ENCODE measurements at places on chromosomes 6 and 20. TPM values are rescaled to one million over a fixed set of nuclear protein-coding genes. Genes with fewer than 3 reads are reported as not detected.

GRCh38 chr20:14553774-14554534 lies 216.5 kb upstream of the FLRT3 start:
- H3K4me3 ChIP-seq, result no peak overlapping the region
- no peaks in the 10 kb centered on the region for H3K36me3 ChIP-seq
- H3K4me1 ChIP-seq, result no peaks in the 10 kb centered on the region
- DNase-seq, result no peak

DNA sequence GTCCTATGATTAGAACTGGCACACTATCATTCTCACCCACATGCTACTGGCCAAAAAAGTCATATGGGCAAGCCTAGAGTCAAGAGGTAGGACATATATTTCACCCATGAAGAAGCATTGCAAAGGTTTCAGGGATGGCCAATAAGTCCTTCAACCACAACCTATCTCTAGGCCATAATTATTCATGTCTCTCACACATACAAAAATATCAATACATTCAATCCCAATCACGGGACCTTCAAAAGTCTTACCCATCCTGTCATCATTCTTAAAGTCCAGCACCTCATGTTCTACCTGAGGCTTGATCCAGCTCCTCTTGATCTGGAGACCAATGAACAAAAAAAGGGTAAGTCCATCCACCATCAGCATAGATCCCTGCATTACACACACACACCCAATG lies 12.6 kb upstream of the BTN1A1 start:
- no peak overlapping the region for H3K27ac ChIP-seq
- no peaks in the 10 kb centered on the region for H3K4me1 ChIP-seq
- no peaks in the 10 kb centered on the region for H3K27me3 ChIP-seq
- DNase-seq, result no peak
- H3K36me3 ChIP-seq, result no peaks in the 10 kb centered on the region
- H3K4me3 ChIP-seq, result no peak overlapping the region

DNA sequence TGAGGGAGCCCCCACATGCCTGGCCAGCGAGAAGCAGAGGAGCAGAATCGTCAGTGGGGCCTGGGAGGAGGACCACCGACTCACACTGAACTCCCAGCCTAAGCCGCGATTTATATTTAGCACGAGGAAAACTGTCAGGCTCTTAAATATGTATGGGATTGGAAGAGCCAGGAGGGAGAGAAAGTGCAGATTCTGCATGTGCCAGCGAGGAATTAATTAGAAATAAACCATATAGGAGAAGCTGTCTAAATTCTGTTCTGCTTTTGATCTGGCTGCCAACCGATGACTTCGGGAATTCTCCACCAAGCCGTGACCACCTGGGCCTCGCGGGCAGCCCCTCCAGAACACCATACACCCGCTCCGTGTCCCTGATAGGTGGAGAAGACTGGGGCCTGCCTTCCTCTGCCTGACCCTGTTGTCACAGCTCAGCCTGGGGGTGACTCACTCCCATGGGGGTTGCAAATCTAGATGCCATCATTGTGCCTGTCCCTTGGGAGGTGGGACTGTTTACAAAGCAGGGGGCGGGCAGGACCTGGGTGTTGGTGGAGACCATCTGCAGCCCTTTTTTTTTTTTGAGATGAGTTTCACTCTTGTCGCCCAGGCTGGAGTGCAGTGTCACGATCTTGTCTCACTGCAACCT lies 91.1 kb upstream of the PMEPA1 start:
- H3K4me1 ChIP-seq, result no peaks in the 10 kb centered on the region
- DNase-seq, result no peak
- no peak overlapping the region for H3K27ac ChIP-seq
- H3K27me3 ChIP-seq, result no peaks in the 10 kb centered on the region
- no peak overlapping the region for H3K4me3 ChIP-seq
- no peaks in the 10 kb centered on the region for H3K36me3 ChIP-seq

- H3K36me3 ChIP-seq, result no peaks in the 10 kb centered on the region
- peak overlapping the region; percentile 79 for H3K27ac ChIP-seq
- no peak for DNase-seq
These were observed 111.9 kb downstream of the TBX18 start for GRCh38 chr6:84652356-84653026.

GRCh38 chr6:161057103-161058091 lies 65.8 kb downstream of the MAP3K4 start:
- no peak for DNase-seq
- H3K4me3 ChIP-seq, result no peak overlapping the region
- peaks cover 2% of the 10 kb centered on the region for H3K36me3 ChIP-seq
- H3K27me3 ChIP-seq, result no peaks in the 10 kb centered on the region

DNA sequence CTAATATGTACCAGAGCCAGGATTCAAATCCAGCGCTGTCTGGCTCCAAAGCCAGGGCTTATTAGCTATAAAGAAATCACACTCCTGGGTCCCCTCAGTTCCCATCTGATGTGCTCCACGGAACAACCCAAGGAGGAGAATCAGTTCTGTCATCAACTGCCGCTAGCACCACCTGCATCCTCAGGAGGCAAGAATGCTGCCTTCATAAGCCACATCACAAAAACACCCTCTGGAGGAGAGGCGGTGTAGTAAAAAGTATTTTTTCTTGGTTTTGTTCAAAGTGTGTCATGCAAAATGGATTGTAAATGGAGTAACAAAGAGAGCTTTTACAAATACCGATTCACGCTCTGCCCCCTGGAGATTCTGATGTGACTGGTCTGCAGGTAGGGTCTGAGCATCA lies 57.1 kb downstream of the TNFRSF21 start:
- H3K4me1 ChIP-seq, result peaks cover 13% of the 10 kb centered on the region
- no peak for DNase-seq
- no peaks in the 10 kb centered on the region for H3K36me3 ChIP-seq
- H3K27me3 ChIP-seq, result no peaks in the 10 kb centered on the region

GRCh38 chr6:38784506-38785235 lies 69.6 kb downstream of the DNAH8 start:
- no peaks in the 10 kb centered on the region for H3K36me3 ChIP-seq
- no peak overlapping the region for H3K4me3 ChIP-seq
- no peak for DNase-seq

DNA sequence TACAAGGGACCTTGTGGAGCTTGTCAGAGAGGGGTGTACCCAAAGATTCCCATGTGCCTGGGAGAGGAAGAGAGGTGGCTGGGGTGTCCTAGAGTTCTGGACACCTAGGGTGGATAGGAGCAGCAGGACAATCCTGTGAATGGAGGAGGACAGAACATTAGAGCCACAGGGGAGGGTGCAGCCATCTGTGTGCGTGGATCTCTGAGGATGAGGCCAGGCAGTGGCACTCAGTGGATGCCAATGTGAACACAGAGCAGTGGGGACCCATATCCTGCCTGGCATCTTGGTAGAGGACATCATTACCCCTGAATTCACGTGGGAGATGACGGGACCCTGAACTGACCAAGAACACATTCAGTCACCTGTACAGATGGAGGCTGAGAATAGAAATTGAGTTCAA lies 205.3 kb downstream of the CD83 start:
- no peak overlapping the region for H3K4me3 ChIP-seq
- no peaks in the 10 kb centered on the region for H3K4me1 ChIP-seq
- no peak for DNase-seq

DNA sequence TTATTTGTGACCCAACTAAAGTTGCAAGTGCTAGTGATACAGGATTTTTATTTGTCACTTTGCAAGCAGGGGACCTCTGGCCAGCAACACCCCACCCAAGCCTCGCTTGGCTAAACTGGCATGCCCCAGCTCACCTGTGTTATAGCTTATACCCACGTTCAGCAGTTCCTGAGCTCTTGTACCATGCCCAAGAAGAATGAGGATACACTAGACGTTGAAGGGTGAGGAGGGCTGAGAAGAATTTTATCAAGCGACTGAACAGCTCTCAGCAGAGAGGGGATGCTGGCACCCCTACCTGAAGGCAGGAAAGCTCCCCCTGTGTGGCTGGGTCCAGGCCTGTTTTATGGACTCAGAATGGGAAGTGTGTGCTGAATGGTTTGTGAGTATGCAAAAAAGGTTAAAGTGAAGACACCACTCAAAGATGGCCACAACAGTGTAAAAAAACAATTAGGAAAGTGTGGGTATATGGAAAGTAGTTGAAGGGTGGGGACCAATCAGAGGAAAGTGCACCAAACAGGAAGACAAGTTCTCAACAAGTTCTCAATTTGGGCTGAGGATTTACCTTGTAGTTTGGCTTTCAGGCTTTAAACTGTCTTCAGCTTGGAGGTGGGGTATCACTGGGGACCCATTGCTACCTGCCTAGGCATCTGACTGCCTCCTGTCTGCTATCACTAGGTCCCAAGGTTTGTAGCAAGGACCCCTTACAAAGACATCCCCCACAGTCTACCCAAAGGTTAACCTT lies 15.0 kb downstream of the BTN2A1 start:
- H3K4me3 ChIP-seq, result no peak overlapping the region
- DNase-seq, result no peak
- H3K36me3 ChIP-seq, result peaks cover 14% of the 10 kb centered on the region
- peak overlapping the region; percentile 94 for H3K27ac ChIP-seq

The OTOR gene
- not detected for polyA plus RNA-seq

The B3GAT2 gene
- 0.02 TPM for polyA plus RNA-seq

The FHL5 gene
- not detected for polyA plus RNA-seq

Measured in SK-N-SH (cell line).